Upper lobe of right lung (tissue), 1 donor: ENCODE measurements at places on chromosomes 4 and X.

DNA sequence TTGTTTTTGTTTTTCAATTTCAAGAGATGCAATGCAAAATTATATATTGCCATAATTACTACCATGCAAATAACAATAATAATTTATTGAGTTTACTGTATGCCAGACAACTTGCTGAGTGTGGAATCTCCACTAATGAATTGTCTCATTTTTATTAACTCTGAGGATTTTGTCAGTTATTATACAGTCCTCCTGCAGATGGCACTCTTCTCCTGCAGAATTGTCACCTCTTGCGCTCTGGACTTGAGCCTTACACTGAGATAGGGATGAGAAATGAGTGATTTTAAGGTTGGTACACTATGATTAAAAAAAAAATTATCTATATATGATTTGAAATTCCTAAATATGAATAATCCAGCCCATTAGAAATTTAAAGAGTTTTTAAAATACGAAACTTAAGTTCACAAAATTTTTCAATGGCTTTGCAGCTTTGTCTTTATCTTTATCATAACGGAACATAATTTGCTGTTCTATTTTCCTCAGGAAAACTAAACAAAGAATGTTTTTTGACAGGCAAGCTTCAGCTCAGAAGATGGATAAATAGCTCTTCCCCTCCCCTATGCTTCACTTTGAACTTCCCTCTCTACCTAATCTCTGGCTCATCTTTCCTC, 12.7 kb upstream of the PAQR3 start:
- no peak for DNase-seq

DNA sequence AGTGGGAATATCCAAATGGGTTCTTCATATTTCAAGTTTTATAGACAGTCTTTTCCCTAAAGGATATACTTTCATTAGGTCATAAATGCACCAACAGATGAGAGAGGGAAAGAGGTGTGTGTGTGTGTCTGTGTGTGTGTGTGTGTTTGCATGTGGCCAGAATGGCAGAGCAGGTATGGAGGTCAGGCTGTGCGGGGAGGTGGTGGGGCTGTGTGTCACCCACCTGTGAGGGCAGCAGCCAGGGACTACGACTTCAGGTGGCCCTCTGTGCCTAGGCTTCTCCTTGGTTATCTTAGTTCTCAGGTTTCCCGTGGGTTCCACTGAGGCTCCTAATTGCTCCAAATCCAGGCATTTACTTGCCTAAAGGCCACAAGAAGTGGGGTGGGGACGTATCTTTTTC, 14.6 kb downstream of the HAND2 start:
- no peak for DNase-seq

DNA sequence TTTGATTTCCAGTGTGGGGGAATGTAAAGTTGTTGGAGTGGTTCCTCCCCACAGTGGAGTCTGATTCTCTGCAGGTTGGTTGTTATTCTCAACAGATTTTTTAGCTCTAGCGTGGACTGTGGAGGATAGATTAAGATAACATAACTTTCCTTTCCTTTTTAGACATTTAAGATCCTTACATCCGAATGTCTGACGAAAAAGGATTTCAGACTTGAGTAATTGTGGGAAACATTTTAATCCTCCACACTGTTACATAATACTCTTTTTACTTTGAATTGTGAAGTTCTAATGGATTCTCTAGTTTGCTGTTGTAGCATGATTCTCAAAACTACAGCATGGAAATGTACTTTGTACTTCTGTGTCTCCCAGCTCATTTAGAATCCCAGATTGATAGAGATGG, 107.8 kb downstream of the ARHGAP10 start:
- DNase-seq, result no peak

DNA sequence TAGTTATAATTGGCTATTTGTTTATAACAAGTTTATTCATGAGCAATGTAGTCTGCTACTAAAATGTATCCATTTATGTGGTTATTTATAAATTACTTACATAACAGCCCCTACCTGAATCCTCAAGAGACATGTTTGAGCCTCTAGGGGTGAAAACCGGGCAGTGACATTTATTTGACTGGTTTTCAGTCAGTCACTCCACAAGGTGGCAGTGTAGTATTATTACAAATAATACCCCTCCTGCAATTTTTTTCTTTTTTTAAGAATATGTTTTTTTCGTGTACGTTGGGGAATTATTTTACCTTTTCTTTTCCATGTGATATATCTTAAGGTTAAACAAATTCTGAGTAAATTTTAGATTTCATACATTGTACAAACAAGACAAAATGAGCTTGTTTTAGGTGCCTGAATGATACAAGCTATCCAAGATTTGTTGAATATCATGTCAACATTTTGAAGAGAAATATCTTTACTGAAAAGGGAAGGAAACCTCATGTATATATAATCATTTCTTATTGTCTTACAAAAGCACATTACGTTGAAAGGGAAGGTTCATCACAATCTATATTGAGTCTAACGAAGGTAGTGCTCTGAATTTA, 598.7 kb upstream of the TECRL start:
- DNase-seq, result no peak

- DNase-seq, result no peak
Observed at GRCh38 chr4:51835855-51836254, 7.1 kb upstream of the DCUN1D4 start.

DNA sequence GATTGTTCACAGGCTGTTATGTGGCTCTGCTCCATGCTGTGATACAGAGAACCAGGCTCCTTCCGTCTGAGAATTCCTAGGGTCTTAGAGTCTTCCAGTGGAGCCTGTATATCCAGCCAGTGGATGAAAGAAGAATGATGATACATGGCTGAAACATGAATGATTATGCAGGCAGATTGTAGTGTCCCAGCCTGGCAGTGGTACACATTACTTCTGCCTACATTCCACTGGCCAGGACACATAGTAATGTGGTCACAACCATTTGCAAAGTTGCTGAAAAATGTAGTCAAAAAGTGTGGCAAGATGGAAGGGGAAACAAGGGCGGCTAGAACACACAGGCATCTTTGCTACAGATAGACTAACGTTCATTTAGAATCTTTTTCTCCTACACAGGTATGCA, 4.5 kb upstream of the GBA3 start:
- DNase-seq, result no peak

- DNase-seq, result no peak
Observed at GRCh38 chrX:72498782-72499181, 73.9 kb downstream of the HDAC8 start.

- DNase-seq, result no peak
Observed at GRCh38 chrX:120306630-120307029, 4.6 kb downstream of the TMEM255A start.

GRCh38 chrX:44006081-44006480, 32.9 kb upstream of the NDP start:
- no peak for DNase-seq

GRCh38 chr4:40915318-40916217, 165.8 kb downstream of the NSUN7 start:
- DNase-seq, result no peak

GRCh38 chrX:41686788-41687187, 2.0 kb upstream of the GPR34 start:
- DNase-seq, result no peak

DNA sequence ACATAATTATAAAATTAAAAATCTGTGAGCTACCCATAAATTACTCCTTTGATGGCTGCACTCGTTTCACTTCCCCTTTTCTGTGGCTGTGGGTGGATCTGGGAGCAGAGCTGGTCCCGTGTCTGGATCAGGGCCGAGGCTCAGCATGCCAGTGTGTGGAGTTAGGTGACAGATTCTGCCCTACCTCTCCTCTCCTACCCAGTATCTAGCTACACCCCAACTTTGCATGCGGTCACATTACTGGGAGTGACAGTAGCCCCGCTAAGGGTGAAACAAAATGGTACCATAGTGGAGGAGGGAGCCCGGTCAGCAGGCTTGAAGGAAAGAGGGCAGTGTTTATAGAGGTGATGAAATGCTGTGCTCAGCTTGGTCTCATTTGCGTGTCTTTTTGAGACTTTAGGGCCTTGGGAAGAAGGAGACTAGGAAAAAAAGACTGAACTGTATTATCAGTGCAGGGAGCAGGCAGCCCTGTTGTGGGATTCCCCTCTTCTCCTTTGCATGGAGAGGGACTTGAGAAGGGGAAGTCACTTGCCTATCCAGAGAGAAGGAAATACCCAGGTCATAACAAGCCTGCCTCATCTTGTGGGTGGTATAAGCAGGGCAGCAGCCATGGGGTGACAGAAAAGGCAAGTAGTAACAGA, 48.4 kb downstream of the ARHGAP10 start:
- peak; percentile 78 for DNase-seq

DNA sequence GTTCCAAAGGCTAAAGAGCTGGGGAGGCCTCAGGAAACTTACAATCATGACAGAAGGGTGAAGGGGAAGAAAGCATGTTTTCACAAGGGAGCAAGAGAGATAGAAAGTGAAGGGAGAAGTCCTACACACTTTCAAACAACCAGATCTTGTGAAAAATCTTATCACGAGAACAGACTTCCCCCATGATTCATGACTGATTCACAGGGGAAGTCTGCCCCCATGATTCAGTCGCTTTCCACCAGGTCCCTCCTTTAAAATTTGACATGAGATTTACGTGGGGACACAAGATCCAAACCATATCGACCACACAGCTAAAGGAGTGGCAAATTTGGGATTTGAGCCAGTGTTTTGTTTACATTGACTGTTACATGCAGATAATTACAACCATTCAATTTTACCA, 971.1 kb upstream of the HS3ST1 start:
- DNase-seq, result no peak

- no peak for DNase-seq
Observed at GRCh38 chr4:173217075-173217474, 48.5 kb downstream of the GALNT7 start.

- no peak for DNase-seq
Observed at GRCh38 chr4:28378109-28378830, 1517.6 kb downstream of the STIM2 start.

DNA sequence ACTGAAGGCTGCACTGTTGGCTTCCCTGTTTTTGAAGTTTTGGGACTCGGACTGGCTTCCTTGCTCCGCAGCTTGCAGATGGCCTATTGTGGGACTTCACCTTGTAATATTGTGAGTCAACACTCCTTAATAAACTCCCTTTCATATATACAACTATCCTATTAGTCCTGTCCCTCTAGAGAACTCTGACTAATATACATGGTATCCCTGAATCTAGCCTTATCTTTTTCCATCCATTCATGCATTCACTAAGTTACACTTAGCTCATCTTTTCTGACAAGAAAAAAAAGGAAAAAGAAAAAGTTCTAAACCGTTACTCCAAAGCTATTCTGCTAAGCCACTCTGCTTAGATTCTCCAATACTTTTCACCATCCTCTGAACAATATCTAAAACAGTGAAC, 1260.2 kb upstream of the PCDH7 start:
- DNase-seq, result no peak

- no peak for DNase-seq
Observed at GRCh38 chrX:11419102-11419501, 125.9 kb downstream of the AMELX start.

DNA sequence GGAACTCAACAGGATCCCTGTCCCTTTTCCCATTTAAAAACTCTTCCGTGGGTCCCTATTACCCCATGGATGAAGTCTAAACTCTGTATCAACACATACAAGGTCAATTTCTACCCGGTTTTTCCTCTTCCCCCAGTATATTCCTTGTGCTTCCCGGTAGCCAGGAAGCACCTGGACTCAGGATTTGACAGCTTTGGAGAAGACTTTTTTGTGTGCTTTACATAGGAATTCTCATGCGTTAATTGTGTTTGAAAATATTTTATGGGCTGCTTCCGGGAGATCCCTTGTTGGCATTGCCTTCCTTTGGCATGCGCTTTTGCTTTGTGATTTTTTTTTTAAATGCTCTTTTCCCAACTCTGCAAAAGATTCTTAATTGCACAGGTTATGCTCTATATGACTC, 7.2 kb downstream of the SMS start:
- no peak for DNase-seq

- no peak for DNase-seq
Observed at GRCh38 chr4:13615161-13615560, 12.4 kb downstream of the BOD1L1 start.

- DNase-seq, result peak; percentile 73
Observed at GRCh38 chr4:125091-125771, 930 bp downstream of the ZNF718 start.

DNA sequence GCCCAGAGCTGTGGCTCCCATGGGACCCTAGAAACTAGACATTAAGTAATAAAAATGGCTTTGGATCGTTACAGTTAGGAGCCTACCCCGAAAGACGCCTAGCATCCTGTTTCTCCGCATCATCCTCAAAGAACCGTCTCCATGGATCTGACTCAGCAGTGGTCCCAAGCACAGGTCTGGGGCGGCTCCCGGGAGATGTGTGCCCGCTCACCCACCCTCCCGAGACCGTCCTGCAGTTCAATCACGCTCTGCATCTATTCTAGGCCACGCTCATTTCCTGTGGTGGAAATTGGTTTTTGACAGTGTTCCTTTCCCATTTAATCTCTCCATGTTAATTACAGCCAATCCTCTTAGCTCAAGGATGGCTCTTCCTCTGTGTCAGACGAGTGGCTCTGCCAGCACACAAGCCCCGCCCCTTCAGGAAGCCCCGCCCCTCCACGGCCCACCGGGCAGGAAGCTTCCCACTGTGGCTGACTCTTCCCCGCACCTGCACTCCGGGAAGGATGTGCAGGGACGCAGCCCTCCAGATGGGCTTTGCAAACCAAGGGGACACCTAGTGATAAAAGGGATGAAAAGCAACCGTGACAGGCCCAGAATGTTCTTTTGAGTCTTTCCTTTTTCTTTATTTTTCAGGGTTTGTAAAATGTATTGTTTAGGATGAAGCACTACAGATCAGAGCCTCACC, 34.5 kb upstream of the HELT start:
- DNase-seq, result peak; percentile 82

DNA sequence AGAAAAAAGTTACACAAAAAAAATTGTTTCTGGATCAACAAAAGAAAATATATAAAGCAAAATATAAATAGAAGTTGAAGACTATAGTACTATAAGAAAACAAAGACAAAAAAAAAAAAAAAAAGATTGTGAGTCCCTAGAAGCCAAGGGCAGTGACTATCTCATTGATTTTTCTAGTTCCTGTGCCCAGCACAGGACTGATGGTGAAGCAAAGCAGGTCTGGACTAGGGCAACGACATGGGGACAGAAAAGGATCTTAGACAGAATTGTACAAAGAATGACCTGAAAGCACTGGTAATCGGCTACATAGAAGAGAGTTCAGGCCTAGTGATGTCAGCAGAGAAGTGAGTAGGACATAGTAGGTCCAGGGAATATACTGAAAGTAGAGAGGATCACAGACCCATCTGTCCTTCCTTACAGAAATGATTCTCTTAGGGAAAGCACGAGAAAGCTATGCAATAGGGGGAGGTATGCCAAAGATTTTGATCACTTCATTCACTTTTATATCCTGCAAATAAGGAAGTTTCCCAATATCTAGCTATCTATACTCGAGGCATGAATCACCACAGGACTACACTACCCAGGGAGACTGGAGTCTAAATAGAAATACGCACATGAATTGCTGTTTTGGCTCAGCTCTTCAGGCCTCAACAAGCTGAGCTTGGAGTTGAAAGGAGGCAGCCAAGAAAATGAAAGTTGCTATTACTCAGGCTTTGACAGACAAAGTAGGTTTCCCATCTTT, 230.9 kb upstream of the GPC4 start:
- no peak for DNase-seq

GRCh38 chrX:97898798-97899197, 1015.1 kb downstream of the RPA4 start:
- no peak for DNase-seq
